Aorta (tissue), 5 donors: ENCODE measurements at places on chromosomes 2 and 18. TPM values are rescaled to one million over a fixed set of nuclear protein-coding genes. Genes with fewer than 3 reads are reported as not detected.

RGPD4 gene
- polyA plus RNA-seq: not detected

CFAP221 gene
- polyA plus RNA-seq: not detected

DNA sequence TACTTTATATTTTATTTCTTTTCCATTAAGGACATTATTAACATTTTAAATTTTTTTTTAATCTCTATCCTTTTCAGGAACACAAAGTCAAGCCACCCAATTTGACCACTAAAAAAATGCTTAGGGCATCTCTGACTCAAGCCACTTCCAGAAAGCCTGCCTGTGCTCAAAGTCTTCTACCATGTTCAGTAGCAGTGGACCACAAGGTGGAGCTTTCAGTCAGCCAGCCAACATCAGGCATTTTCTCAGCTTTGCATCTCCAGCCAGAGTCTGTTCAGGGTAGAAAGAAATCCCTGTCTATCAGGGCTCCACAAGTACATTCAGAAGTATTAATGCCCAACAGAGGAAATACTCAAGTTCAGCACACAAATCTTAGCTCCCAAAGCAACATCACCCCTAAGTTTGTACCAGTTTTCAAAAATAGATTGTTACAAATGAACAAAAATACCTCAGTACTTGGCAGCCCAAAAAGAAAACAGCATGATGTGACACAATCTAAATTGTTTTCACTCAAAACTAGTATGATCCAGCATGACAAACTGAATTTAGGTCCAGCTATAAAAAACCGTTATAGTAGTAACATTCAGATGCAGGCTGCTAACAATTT is 37.6 kb downstream of the C18orf63 start:
- H3K4me3 ChIP-seq: no peak overlapping the region
- no peaks in the 10 kb centered on the region for H3K27me3 ChIP-seq
- peak; percentile 70 for DNase-seq
- H3K4me1 ChIP-seq: no peaks in the 10 kb centered on the region
- no peaks in the 10 kb centered on the region for H3K36me3 ChIP-seq
- H3K27ac ChIP-seq: no peak overlapping the region

GRCh38 chr2:41916177-41916576 is 131.6 kb upstream of the PKDCC start:
- no peaks in the 10 kb centered on the region for H3K36me3 ChIP-seq
- H3K27ac ChIP-seq: no peak overlapping the region
- H3K4me3 ChIP-seq: no peak overlapping the region

- H3K4me1 ChIP-seq: no peaks in the 10 kb centered on the region
- peaks cover 2% of the 10 kb centered on the region for H3K27me3 ChIP-seq
- no peak for DNase-seq
- H3K4me3 ChIP-seq: no peak overlapping the region
- no peak overlapping the region for H3K27ac ChIP-seq
- no peaks in the 10 kb centered on the region for H3K36me3 ChIP-seq
These were observed 214.0 kb downstream of the SS18 start for GRCh38 chr18:25876330-25876948.

GRCh38 chr2:16030206-16031057 is 90.1 kb downstream of the MYCN start:
- no peaks in the 10 kb centered on the region for H3K4me1 ChIP-seq
- H3K36me3 ChIP-seq: no peaks in the 10 kb centered on the region
- H3K4me3 ChIP-seq: no peak overlapping the region
- DNase-seq: no peak
- H3K27me3 ChIP-seq: no peaks in the 10 kb centered on the region

IHH gene
- polyA plus RNA-seq: 2.0 TPM

DNA sequence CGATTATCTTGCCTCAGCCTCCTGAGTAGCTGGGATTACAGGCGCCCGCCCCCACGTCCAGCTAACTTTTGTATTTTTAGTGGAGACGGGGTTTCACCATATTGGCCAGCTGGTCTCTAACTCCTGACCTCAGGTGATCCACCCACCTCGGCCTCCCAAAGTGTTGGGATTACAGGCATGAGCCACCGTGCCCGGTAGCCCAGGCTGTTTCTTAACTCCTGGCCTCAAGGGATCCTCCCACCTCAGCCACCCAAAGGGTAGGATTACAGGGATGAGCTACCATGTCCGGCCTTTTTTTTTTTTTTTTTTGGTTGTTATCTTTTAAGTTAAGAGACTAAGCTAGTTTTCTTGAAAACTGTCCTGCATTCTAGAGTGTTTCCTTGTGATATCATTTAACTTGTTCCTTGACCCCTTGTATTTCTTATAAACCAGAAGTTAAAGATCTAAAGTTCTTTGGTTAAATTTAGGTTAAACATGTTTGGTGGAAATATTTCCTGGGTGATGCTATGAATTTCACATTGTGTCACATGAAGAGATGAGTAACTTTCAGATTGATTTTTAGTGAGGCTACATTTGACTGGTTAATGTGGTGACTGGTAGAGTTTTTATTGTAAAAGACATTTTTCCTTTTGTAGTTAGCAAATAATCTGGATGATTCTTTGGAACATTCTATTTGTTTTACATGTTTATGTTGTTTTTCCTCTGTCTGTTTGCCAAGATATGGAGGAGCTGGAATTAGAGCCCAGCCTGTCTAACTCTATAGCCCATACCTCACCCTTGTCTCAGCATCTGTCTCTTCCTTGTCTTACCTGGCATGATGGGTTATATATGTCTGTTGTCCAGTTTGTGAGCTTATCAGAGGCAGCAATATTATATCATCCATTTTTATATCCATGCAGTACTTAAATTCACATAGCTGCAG is 5.2 kb downstream of the NCAPH start:
- no peaks in the 10 kb centered on the region for H3K36me3 ChIP-seq
- no peaks in the 10 kb centered on the region for H3K27me3 ChIP-seq
- no peak overlapping the region for H3K27ac ChIP-seq
- no peak overlapping the region for H3K4me3 ChIP-seq
- H3K4me1 ChIP-seq: no peaks in the 10 kb centered on the region

SERPINB13 gene
- polyA plus RNA-seq: 0.15 TPM

DNA sequence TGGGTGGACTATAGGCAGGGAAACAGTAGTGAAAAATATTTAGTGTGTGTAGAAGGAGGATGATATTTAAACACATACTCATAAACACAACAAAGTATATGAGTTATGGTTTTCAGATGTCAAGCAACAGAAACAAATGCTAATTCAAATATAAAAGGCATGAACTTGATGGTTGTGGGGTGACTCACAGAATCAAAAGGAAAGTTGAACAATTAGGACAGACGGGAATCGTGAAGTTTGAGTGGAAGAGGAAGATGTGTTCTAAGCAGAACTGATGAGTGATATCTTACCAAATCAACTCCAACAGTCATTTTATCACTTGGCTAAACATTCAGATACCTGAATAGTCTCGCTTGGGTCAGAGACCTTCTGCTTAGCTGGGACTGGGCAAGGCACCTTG is 53.6 kb upstream of the ITGA6 start:
- H3K4me1 ChIP-seq: no peaks in the 10 kb centered on the region
- H3K27ac ChIP-seq: no peak overlapping the region
- no peak for DNase-seq
- no peaks in the 10 kb centered on the region for H3K36me3 ChIP-seq
- H3K4me3 ChIP-seq: no peak overlapping the region
- H3K27me3 ChIP-seq: no peaks in the 10 kb centered on the region

DNA sequence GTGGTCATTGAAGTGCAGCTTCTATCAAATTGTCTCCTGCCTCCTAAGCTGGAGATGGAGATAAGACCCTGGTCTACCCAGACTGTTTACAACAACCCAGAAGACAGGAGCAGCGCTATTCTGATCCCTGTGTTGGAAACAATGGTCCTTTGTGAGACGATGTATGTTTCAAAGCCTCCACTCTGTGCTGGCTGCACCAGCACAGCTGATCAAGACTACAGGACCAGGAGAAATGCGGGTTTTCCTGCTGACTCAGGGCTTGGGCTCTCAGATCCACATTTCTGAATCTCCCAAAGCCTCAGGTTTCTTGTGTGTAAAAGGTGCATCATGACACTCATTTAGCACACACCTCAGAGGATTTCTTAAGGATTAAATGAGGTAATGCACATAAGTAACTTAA is 92.0 kb downstream of the POU3F3 start:
- no peaks in the 10 kb centered on the region for H3K27me3 ChIP-seq
- no peak overlapping the region for H3K27ac ChIP-seq
- no peak for DNase-seq
- H3K36me3 ChIP-seq: no peaks in the 10 kb centered on the region

DNA sequence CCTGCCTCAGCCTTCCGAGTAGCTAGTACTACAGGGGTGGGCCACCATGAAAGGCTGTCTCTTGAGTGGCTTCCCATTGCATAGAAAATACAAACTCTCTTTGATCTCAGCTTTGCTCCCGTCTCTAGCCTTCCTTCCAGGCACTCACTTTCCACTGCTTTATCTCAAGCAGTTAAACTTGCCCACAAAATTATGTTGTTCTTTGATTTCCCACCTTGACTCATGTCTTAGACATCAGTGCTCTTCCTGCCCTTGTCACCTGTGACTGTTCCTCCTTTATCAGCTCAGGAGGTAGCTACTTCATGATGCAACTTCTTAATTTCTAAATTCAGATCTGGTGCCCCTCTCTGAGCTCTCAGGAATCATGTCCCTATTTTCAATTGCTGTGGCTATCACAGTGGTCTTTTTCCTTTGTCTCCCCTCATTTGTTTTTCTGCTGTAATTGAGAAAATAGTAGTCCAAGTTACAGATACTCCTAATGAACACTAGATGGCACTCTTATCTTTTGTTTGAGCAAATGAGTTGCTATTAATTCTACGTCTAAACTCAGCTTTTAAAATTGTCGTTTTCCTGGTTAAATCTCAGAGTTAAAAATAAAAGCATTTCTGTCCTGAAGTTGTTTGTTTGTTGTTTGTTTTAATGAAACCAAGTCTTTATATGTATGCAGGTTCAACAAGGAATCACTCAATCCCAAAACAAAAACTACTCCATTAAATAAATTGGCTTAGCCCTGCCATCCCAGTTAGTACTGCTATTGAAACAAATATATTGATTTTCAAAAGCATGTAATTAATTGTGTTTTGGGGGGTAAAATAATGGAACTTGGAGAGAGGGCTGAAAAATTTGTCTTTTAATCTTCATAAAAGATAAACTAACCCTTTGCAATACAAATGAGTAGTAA is 46.9 kb upstream of the GREB1L start:
- DNase-seq: no peak
- H3K4me1 ChIP-seq: no peaks in the 10 kb centered on the region
- no peak overlapping the region for H3K27ac ChIP-seq
- no peaks in the 10 kb centered on the region for H3K36me3 ChIP-seq

DNA sequence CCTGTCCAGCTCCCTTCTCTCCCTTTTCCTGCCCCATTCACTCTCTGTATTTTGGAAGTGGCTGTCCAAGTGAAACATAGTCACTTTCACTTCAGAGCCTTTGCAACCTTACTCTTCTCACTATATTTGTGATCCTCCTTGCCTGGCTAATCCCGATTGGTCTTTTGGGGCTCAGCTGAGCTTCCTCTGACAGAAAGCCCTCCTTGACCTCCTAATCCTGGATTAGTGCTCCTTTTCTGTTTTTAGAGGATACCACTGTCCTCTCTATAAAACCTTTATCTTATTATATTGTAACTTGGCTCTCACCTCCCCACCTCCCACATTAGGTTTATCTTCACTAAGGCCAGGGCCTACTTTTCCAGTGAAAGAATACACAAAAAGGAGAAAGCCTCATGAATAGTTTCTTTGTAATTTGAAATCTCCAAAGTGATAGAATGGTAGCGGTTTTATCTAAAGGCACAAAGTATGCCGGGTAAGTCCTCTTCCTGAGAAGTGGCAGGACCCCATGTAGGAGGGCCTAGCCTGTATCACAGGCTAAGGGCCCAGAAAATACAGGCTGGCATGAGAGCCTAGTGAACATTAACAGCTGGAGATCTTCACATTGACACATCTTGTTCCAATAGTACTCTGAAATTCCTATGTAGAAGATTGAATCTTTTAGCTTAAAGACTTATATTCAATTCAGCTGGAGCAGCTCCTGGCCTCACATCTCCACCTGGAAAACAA is 83.1 kb upstream of the GAREM1 start:
- no peak overlapping the region for H3K4me3 ChIP-seq
- no peak overlapping the region for H3K27ac ChIP-seq
- H3K36me3 ChIP-seq: no peaks in the 10 kb centered on the region
- H3K4me1 ChIP-seq: no peaks in the 10 kb centered on the region
- no peak for DNase-seq

MEP1B gene
- not detected for polyA plus RNA-seq

- H3K4me1 ChIP-seq: no peaks in the 10 kb centered on the region
- H3K27ac ChIP-seq: no peak overlapping the region
- no peak for DNase-seq
- no peaks in the 10 kb centered on the region for H3K27me3 ChIP-seq
- H3K4me3 ChIP-seq: no peak overlapping the region
These were observed 114.2 kb upstream of the SULT1C3 start for GRCh38 chr2:108125581-108125980.

DNA sequence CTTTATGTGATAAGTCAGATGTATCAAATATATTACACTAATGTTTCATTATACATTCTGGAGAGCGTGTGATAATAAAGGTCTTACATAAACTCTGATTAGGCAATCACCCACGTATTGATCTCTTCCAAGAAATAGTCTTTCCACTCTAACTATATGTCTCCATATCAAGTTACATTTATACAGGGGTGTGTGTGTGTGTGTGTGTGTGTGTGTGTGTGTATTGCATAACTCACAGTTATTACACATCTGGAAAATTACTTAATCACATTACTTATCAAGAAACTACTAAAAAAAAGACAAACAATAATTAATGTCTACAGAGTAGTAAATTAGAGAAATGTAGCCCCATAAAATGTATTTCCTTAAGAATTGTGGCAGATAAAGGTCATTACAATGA is 339.8 kb downstream of the CDH19 start:
- H3K4me3 ChIP-seq: no peak overlapping the region

- H3K36me3 ChIP-seq: no peaks in the 10 kb centered on the region
- H3K27me3 ChIP-seq: no peaks in the 10 kb centered on the region
- H3K4me3 ChIP-seq: no peak overlapping the region
- H3K4me1 ChIP-seq: peaks cover 4% of the 10 kb centered on the region
- no peak for DNase-seq
These were observed 7.3 kb downstream of the PXDN start for GRCh38 chr2:1736997-1737480.

ACMSD gene
- polyA plus RNA-seq: not detected

DNA sequence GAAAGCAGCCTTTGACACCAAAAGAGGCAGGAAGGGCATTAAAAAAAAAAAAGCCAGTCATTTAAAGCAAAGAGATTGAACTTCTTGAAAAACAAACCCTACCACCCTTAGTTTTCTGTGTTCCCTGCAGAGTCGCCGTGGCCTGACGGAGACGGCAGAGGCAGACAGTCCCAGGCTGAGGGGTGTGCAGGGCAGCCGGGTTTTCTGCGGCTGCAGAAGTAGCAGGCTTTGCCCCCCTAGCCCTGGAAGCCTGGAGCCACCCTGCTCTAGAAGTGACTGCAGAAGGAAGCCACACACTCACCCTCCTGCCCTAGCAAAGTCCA is 2.8 kb downstream of the INPP5D start:
- no peak overlapping the region for H3K27ac ChIP-seq
- H3K27me3 ChIP-seq: no peaks in the 10 kb centered on the region

SIX3 gene
- not detected for polyA plus RNA-seq

CPLX4 gene
- polyA plus RNA-seq: not detected

CFAP65 gene
- polyA plus RNA-seq: not detected

DNA sequence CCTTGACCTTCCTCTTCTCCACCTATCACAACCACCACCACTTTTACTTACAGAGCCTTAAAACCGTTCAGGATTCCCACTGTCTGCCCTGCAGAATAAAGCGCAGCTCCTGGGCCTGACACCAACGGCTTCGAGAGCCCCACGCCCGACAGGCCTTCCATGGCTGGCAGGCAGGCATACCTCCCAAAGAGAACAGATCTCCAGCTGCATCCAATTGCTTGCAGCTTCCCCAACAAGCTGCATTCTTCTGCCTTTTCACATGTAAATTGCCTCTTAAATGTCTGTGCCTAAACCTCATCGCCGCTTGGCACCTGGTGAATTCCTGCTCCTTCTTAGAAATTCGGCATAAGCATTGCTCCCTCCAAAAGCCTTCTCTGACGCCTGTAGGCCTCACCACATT is 31.5 kb upstream of the FAM124B start:
- no peaks in the 10 kb centered on the region for H3K36me3 ChIP-seq
- H3K4me1 ChIP-seq: no peaks in the 10 kb centered on the region
- H3K4me3 ChIP-seq: no peak overlapping the region
- no peaks in the 10 kb centered on the region for H3K27me3 ChIP-seq
